ENCODE measurements at places on chromosomes 16 and 17.

- DNase-seq = no peak
Observed at GRCh38 chr16:22624800-22625533, 114.3 kb downstream of the NPIPB5 start.

DNA sequence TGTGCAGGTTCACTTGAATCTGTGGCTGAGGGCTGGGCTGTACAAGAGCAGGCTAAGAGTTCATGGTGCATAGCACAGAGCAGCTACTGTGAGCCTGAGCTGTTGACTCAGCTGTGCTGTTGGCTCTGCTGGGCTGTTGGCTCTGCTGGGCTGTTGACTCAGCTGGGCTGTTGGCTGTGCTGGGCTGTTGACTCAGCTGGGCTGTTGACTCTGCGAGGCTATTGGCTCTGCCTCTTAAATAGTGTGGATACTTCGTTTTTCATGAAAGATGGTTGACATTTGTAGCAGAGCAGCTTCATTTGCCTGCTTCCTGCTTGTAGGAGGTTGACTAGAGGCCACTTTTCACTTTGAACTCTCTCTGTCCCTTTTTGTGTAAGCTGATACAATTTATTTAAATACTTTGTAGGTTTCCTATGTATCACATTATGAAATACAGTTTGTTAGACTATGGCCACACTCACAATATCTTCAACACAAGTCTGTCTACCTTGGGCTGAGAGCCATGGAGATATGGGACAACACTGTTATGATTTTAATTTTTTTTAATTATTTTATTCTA lies 40.3 kb upstream of the CCNF start:
- DNase-seq = no peak

GRCh38 chr17:46951706-46952105 lies 27.3 kb downstream of the RPRML start:
- DNase-seq = no peak

- no peak for DNase-seq
Observed at GRCh38 chr16:1674306-1674705, 3.8 kb upstream of the JPT2 start.

- DNase-seq = no peak
Observed at GRCh38 chr17:61159221-61159814, 240.3 kb upstream of the TBX2 start.

GRCh38 chr16:69143116-69143515 lies 10.7 kb downstream of the UTP4 start:
- no peak for DNase-seq

DNA sequence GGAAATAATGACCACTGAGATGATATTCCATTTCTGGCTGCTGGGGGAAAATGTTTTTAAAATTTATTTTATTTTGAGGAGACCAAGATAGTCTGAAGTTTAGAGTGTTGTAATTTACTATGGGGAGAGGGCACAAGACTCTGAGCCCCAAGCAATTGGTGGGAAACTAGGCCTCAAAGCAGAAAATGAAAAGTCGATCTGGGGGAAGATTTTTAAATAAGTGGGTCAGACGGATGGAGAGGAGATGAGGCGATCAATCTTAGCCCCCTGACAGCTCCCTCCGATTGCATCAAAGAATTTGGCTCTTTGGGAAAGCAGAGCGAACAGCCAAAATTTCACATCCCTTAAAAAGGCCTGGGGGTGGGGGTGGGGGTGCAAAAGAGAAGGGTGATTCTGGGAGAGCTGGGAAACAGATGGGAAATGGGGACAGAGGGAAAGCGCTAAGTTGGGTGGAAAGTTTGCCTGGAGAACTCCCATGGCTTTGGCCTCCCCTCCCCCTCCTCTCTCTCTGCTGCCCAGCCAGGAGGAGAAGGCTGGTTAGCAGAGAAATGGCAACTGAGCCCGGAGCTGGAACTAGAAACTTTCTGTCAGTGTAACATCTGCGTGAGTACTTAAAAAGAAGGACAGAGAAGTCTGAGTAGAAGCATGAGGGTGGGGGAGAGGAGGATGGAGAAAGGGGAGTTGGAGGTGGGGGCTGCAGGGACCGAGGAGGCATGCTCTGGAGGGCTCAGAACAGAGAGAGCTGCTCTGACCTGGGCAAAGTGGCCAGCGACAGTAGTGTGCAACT lies 1.4 kb upstream of the HOXB2 start:
- no peak for DNase-seq

- DNase-seq = no peak
Observed at GRCh38 chr16:52781005-52781630, 234.2 kb upstream of the TOX3 start.

GRCh38 chr17:35731239-35731916 lies at the start of gene RASL10B:
Gene RASL10B, plus strand, starts transcription at chr17:35731639. Its CDS starts 3,546 bp downstream, at chr17:35735185.
- DNase-seq = peak; percentile 31

GRCh38 chr17:32523827-32524552 lies 37.2 kb downstream of the CDK5R1 start:
- no peak for DNase-seq

- no peak for DNase-seq
Observed at GRCh38 chr17:7281953-7282751, 634 bp downstream of the SLC2A4 start.

DNA sequence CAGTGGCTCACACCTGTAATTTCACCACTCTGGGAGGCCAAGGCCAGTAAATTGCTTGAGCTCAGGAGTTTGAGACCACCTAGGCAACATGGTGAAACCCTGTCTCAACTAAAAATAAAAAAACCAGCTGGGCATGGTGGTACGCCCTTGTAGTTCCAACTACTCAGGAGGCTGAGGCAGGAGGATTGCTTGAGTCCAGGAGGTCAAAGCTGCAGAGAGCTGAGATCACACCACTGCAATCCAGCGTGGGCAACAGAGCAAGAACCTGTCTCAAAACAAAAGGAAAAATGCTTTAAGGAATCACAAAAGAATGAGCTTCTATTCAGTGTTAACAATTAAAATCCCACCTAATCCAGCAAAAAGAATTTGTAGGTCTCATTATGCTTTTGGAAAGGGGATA lies 5.9 kb downstream of the PRR11 start:
- DNase-seq = no peak

DNA sequence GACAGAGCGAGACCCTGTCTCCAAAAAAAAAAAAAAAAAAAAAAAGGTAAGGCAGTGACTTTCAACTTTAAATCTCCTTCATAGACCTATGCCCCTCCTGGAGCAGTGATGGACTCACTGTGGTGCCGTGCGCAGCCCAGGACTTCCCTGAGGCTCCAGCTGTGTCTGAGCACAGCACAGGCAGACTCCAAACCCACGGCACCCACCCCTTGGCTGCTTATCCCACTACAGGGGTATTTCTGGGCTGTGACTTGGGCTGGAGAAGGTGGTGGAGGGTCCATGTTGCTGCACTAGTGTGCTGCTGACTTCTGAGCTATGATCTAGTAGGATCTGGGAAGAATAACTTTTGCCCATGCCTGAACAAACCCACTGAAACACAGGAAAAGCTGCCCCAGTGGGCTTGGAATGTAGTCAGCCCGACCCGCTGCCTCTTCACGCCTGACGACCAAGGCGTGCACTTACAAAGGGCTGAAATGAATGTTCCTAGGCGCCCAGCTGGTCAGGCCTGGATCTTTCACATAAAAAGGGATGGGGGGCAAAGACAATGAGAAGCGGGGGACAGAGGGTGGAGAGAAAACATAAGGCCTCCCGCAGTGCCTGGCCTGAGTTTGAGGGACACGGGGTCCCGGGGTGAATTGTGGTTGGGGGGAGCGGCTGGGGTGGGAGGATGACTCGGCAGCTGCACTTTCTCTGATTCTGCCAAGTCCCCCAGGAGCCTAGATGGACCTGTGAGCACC lies 83.0 kb downstream of the IRF8 start:
- no peak for DNase-seq

- no peak for DNase-seq
Observed at GRCh38 chr16:86107215-86107825, 208.4 kb downstream of the IRF8 start.

- DNase-seq = peak; percentile 16
Observed at GRCh38 chr17:6574687-6575595, 18.6 kb upstream of the PITPNM3 start.

- DNase-seq = no peak
Observed at GRCh38 chr17:19590451-19590850, 56.8 kb downstream of the SLC47A1 start.

DNA sequence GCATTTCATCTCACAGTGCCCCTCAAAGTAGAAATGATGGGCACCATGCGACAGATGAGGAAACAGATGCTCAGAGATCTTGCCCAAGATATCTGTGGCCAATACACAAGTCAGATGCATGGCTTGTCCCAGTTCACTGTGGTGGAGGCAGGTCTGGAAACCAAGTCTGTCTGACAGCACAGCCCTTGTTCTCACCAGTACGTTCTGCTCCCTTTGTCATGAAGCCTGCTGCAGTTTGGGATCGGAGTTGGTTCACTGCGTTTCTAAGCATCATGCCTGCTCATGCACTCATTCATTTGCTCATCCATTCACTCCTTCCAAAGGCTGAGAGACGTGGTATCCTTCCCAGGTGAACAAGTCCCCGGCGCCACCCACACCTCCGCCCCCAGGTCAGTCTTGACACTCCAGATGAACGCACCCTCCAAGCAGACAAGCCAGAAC lies 27.2 kb upstream of the MEAK7 start:
- no peak for DNase-seq

GRCh38 chr16:10961231-10961630 lies 16.9 kb downstream of the CLEC16A start:
- DNase-seq = no peak

- DNase-seq = no peak
Observed at GRCh38 chr17:78834571-78834970, 6.0 kb downstream of the USP36 start.

- DNase-seq = no peak
Observed at GRCh38 chr16:23141033-23141432, 8.2 kb downstream of the USP31 start.

- no peak for DNase-seq
Observed at GRCh38 chr17:17502741-17503565, 6.8 kb upstream of the RASD1 start.

GRCh38 chr16:30063278-30063892 lies 2.2 kb upstream of the ALDOA start:
- DNase-seq = no peak

DNA sequence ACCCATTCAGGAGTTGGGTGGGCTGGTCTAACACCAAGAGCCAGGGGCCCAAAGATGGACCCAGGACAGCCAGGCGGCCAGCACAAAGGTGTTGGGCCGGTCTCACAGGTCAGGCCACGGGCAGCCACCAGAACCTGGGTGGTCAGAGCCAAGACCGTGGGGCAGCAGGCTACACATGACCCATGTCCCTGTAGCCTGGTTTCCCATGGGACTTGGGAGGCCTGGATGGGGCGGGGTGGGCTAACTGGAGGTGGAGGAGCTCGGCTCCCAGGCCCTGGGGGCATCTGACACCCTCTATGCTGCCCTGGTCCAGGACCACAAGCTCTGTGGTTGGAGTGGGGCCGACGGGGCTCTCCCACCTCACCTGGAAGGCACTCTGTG lies 17.2 kb downstream of the CTU2 start:
- no peak for DNase-seq

GRCh38 chr16:82935766-82936165 lies 309.0 kb downstream of the CDH13 start:
- DNase-seq = no peak

DNA sequence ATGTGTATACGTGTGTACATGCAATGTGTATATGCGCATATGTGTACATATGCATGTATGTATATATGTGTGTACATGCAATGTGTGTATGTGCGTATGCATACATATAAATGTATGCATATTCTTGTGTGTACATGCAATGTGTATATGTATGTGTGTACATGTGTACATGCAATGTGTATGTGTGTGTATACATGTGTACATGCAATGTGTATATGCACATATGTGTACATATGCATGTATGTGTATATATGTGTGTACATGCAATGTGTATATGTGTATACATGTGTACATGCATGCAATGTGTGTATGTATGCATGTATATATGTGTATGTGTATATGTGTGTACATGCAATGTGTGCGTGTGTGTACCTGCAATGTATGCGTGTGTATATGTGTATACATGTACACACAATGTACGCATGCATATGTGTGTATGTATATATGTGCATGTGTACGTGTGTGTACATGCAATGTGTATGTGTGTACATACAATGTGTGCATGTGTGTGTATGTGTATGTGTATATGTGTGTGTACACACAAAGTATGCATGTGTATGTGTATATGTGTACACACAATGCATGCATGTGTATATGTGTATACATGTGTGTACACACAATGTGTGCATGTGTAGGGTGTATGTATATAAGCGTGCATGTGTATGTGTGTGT lies 167.7 kb downstream of the SHISA9 start:
- no peak for DNase-seq

GRCh38 chr16:73428121-73428520 lies 380.2 kb upstream of the ZFHX3 start:
- DNase-seq = no peak
